ENCODE measurements at places on chromosomes 5 and 9.

DNA sequence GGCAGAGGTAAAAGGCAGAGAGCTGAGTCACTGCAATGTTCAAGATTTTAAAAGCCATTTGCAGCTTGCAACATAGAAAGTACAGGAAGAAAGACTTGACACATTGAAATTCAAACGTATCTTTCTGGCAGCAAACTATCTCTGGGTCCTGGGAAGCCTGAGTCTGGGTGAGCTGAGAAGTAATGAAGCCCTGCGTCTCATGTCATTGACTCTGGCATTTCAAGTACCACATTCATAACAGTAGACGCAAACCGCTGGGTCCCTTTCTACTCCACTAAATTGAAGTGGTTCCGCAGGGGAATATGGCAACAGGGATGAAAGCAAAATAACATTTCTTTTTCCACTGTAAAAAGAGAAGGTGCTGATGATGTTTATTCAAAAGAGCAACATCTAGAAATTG lies 694.3 kb downstream of the BRINP1 start:
- no peak for DNase-seq

DNA sequence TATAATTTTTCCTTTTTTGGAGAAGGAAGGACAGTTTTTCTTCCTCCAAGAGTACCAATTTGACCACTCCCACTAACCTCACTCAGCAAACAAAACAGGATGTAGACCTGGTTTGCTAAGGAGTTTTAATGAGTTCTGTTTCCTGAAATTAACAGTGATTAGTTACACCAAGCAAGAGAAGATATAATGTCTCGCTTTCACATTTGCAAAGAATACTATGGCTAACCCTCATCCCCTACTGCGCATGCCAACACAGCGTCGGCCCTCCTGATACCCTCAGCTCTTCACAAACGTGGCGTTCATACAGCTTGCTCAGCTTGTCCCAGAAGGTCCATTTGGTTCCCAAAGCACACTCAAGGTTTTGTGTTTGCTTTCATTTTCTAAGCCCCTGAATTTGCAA lies 41.9 kb upstream of the IPPK start:
- no peak for DNase-seq

DNA sequence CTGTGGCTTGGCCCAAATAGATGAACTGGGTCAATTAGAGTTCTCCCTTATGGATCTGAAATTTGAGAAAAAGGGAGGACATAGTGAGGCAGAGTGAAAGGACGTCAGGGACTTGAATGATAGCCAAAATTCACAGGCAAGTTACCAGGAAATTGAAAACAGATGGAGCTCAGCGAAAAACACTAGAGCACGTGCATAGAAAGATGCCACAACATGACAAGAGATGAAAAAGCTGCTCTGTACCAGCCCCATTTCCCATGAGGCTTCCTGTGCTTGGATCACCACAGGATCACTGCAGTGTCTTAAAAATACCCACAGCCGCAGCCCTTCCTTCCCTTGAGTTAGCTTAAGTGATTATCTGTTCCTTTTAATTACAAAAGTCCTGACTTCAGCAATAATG lies 39.0 kb upstream of the HOMER1 start:
- no peak for DNase-seq

- no peak for DNase-seq
Measured at GRCh38 chr5:585556-585955, 26.6 kb upstream of the CEP72 start.

- no peak for DNase-seq
Measured at GRCh38 chr5:81638471-81638870, 112.4 kb downstream of the SSBP2 start.

GRCh38 chr9:120625222-120625621 lies 45.3 kb upstream of the CDK5RAP2 start:
- DNase-seq = no peak

GRCh38 chr5:173714551-173715428 lies 98.3 kb upstream of the BOD1 start:
- DNase-seq = no peak

DNA sequence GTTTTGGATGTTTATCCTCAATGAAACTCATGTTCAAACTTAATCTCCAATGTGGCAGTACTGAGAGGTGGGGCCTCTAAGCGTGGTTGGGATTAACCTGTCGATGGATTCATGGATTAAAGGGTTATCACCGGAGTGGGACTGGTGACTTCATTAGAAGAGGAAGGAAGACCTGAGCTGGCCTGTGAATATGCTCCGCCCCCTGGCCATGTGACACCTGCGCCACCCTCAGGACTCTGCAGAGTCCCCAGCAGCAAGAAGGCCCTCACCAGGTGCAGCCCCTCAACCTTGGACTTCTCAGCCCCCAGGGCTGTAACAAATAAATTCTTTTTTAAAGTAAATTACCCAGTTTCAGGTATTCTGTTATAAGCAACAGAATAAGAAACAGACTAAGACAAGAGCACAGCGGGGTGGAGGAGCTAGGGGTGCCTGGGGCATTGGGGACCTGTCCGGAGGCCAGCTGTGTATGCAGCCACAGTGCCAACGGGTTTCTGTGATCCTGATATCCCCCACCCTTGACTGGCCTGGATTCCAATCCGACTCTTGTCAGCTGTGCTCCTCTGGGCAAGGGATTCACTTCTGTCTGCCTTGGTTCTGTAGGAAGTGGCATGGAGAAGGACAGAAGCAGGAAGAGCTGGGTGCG lies 3.2 kb upstream of the MAPK9 start:
- no peak for DNase-seq

DNA sequence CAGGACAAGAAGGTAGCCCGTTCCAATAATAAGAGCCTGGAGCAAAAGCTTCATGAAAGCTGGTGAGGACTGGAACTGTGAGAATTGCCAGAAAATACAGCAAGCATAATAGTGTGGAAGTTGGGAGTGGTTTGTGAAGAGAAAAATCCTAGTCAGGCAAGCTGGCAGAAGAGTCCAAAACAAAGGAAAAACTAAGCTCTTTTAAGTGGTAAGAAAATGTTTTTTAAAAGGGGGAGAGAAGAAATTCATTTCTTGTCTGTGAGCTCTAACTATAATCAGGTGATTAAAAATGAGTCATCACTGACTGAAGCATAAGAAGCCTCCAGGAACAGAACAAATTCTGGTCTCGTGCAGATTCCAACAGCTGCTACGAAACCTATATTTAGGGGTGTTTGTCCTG lies 102.6 kb downstream of the CAAP1 start:
- DNase-seq = no peak

DNA sequence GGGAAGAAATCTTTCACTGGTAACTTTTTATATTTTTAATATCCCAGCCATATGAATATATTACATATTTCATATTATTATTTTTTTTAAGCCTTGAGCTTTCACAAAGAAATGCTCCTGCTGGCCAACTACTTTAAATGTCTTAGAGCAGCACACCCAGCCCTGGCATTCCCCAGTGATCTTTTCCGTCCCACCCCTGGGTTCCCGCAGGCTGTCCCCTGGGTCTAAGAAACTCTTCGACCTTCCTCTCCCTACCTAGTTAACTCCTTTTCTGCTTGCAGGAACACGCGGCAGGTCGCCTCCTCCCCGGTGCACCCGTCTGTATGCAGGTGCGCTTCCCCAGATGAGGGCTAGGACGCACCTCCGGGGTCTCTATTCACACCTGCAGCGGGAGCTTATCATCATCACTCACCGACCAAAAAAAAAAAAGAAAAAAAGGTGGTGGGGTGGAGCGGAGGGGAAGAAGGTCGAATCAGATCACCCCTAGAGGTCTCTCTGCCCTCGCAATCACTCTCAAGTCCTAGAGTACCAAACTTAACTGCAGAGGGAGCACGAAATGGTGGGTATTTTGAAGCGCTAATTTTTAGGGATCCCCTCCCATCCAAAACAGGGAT lies 696 bp downstream of the ZFP62 start:
- no peak for DNase-seq

DNA sequence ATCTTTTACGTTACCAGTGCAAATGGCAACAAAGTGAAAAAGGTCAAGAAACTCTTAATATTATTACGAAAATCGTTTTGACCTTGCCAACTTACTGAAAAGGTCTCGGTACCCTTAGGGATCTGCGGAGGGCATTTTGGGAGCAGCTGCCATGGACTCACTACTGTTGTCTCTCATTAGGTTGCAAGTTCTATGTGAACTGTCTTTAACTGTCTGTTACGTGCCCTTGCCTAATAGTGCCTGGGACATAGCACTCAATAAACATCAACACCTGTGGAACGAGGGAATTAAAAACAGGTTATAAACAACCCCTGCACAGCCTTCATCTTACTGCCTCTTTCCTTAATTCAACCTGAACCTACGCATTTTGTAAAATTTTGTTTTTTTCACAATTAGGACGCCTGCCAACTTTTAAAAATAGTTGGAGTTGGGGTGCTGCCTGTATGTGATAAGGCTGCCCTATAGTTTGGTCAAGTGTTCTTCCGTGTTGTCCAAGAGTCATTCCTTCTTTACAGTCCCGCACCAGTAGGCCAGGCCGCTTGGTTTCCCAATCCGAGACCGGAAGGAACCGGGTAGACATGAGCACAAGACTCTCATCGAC lies 527 bp upstream of the SREK1 start:
- no peak for DNase-seq

- no peak for DNase-seq
Measured at GRCh38 chr5:1447671-1448361, 2.6 kb upstream of the SLC6A3 start.

DNA sequence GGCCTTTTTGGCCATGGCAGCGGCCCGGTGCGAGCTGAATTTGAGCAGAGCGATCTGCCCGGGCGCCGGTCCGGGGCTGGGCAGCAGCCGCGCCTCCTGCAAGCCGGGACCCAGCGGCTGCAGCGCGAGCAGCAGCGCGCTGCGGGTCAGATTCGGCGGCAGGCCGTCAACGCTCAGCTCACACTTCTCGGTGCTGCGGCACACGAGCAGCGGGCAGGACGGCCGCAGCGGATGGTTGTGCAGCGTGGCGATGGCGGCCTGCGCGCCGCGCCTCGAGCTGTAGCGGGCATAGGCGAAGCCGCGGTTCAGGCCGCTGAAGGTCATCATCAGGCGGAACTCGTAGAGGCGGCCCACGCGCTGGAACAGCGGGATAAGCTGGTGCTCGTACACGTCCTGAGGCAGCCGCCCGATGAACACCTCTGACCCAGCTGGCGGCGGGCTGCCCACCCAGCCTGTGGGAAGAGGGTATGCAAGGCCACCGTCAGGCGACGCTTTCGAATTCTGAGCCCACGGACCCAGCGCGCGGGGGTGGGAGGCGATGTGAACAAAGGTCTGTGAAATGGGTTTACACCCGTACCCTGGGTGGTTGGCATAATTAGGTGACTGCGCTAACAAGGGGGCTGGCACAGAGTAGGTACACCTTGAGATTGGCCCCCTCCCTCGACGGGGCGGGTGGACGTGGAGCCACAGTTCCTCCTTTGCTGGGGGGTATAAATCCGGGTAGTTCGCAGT lies 755 bp downstream of the DND1 start:
- DNase-seq = no peak

- DNase-seq = no peak
Measured at GRCh38 chr5:96636046-96636445, 26.1 kb upstream of the CAST start.

GRCh38 chr5:98700730-98701129 lies 72.7 kb upstream of the RGMB start:
- no peak for DNase-seq

- no peak for DNase-seq
Measured at GRCh38 chr9:98867429-98868168, 60.1 kb downstream of the GALNT12 start.

DNA sequence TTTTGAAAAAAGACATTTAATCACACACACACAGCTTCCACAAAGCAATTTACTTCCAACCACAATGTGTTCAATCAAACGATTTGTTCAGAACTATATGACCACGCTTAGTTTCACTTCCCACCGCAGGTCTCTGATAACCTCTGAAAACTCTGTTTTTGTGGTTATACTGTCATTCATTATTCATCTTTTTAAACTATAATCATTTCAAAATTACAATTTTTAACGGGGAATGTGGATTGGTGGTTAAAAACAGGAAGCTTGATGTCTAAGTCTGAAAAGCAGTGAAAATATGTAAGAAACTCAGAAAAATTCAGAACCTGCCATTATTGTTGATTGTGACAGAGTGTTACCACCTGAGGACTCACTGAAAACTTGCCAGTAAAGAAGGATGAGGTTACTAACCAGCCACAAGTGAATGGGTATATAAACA lies 12.7 kb upstream of the TMEM174 start:
- DNase-seq = no peak

DNA sequence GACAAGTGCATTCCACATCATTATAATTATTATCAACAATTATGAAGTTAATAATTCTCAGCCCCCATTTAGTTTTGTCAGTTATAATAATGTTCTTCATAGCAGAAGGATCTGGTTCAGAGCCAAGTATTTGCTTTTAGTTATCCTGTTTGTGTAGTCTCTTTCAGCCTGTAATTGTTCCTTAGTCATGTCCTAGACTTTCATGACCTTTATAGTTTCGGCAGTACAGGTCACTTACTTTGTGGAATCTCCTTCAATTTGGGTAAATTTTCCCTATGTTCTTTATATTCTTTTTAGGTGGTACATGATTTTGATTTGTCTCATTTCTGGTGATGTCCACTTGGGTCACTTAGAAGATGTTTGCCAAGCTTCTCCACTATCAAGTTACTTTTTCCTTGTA lies 34.3 kb downstream of the UBE2R2 start:
- no peak for DNase-seq

GRCh38 chr9:5629312-5630080 lies 589 bp downstream of the RIC1 start:
- DNase-seq = peak; percentile 53

DNA sequence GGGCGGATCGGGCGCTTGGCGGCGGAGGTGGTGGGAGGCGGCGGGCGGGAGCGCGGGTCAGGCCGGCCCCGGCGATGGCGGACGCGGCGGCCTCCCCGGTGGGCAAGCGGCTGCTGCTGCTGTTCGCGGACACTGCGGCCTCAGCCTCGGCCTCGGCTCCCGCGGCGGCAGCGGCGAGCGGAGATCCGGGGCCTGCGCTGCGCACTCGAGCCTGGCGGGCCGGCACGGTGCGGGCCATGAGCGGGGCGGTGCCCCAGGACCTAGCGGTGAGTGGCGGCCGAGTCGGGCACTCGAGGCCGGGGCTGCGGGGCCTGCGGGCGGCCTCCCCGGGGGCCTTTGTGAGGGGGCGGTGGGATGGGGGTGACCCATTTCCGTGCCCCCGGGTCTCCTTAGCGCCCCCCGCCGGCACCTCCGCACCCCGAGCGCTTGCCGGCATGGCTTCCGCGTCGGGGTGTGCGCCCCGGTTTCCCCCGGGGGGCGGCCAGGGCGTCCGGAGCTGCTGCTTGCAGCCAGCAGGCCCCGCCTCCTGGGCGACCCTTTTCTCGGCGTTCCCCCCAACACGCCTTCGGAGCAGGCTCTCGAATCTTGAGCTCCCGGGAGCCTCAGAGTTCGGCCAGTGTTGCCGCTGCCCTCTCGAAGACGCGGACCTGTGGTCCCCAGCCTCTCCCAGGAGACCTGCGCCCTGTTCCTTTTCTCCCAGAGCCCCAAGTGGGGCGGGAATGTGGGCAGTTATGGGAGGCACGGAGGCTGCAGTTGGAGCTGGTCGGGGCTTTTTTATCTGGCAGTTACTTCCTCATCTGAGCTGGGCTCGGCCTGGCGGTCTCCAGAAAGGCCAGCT lies 456 bp downstream of the KDM3B start:
- peak; percentile 49 for DNase-seq

DNA sequence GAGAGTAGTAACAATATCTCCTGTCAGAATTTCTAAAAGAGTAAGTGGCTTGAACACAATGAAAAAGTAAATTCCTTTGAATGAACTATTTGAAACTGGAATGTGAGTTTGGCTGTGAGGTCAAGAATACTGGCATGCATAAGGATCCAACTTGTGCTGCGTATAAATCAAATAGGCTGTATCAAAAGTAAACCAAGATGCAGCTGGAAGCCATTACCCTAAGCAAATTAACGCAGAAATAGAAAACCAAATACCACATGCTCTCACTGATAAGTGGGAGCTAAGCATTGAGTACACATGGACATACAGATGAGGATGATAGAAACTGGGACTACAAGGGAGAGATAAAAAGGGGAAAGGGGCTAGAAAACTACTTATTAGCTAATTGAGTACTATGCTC lies 24.0 kb upstream of the SRFBP1 start:
- no peak for DNase-seq

Data from NCI-H526 treated with DMSO at 0.1 percent for 48 hours (cell line).